ENCODE measurements at places on chromosomes 12 and 14.

- DNase-seq, result no peak
Observed at GRCh38 chr14:94769391-94770250, at the start of gene GSC. GSC (minus strand) TSS chr14:94770113; CDS start chr14:94770015, 98 bp downstream.

- no peak for DNase-seq
Observed at GRCh38 chr14:63276492-63277342, 42.0 kb downstream of the GPHB5 start.

DNA sequence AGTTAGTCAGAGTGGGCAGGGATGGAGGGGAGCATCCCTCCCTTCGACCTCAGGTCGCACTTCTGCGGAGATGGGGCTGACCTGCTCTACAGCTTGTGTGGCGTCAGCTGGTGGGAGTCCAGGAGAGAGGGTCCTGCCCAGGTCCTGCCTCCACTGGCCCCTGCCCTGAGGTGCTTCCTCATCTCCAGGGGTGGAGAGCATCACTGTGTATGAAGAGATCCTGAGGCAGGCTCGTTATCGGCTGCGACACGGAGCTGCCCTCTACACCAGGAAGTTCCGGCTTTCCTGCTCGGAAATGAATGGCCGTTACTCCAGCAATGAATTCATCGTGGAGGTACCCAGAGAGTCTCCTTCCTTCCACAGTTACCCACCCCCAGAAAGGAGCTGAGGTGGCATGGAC is 20.2 kb downstream of the CLSTN3 start:
- no peak for DNase-seq

GRCh38 chr14:91899213-91899612 is 31.9 kb upstream of the TC2N start:
- no peak for DNase-seq

DNA sequence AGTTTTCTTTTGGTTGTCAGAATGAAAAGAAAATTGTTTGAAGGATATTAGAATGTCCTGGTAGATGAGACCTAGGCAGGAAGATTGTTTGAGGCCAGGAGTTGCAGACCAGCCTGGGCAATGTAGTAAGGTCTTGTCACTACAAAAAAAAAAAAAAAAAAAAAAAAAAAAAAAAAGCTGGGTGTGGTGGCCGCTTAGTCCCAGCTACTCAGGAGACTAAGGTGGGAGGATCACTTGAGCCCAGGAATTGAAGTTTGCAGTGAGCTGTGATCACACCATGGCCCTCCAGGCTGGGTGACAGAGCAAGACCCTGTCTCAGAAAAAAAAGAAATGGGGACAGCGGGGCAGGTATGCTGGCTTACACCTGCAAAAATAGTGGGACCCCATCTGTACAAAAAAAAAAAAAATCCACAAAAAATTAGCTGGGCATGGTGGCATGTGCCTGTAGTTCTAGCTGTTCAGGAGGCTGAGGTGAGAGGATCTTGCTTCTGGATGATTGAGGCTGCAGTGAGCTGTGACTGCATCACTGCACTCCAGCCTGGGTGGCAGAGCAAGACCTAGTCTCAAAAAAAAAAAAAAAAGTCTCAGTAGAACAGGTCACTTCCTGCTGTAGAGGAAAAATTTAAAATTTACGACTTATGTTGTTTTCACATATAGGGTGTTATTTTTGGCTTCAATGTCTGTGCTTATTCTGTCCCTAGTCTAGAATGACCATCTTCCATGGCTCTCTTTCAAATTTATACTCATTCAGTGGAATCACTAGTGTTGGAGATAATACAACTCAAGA is 70.7 kb downstream of the PPHLN1 start:
- DNase-seq, result peak; percentile 1

GRCh38 chr14:85310491-85311272 is 219.3 kb upstream of the FLRT2 start:
- DNase-seq, result no peak

DNA sequence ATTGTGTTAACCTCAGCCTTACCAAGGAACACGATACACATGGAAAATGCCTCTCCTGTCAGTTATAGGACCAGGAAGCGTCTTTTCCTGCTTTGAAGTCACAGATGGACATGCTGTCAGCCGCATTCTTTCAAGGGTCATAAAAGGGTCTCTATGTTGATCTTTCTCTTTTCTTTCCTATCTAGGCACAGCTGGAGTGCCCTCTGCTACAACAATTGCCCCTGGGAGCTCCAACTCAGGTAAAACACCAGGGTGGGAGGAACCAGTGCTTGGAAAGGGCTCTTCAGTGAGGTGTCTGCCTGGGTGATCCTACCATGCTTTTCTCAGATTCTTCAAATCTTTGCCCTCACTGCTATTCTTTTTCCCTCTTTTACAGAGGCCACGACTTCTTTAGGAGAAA is 157.4 kb upstream of the CNTN1 start:
- DNase-seq, result no peak

DNA sequence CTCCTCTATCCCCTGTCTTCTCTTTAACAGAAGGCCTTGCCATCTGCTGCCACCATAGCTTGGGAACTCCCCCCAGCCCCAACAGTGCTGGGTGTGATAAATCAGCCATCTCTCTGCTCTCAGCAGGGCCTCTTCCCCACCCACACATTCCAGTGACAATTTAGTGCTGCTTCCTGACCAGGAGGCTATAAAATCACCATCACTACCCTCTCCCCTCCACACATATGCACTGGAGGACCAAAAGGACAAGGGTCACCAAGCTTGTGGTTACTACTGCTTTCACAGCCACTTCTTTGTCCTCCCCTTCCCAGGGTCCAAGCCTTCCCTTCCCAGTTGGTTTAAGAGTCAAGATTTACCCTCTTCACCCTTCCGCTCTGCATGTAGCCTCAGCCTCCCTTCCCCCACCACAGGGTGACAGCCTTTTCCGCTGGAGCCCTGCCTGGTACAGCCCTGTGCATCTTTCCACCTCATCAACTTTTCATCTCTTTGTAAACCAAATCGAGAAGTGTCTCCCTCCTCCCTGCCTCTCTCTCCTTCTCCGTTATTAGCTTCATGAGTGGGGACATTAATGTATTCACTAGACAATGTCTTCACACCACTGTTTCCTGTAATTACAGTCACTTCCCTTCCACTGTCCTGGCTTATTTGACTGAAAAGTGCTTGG is 9.4 kb downstream of the PSMB5 start:
- no peak for DNase-seq

DNA sequence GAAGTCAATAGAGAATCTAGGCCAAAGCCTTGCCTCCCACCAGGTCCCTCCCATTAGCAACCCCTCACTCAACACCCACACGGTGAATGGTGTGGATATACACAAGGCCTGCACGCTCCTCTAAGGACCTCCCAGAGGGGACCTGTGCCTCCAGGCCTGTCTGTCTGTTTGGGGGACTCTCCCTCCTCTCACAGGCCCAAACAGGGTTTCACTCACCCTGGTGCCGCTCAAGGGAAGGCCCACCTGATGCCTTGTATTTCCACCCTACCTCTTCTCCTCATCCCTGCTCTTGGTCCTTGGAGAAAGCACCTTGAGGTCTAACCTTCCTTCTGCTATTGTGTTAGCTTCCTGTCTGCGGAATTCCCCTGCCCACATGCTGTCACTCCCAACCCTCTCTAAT is 4.4 kb downstream of the SDR9C7 start:
- no peak for DNase-seq

DNA sequence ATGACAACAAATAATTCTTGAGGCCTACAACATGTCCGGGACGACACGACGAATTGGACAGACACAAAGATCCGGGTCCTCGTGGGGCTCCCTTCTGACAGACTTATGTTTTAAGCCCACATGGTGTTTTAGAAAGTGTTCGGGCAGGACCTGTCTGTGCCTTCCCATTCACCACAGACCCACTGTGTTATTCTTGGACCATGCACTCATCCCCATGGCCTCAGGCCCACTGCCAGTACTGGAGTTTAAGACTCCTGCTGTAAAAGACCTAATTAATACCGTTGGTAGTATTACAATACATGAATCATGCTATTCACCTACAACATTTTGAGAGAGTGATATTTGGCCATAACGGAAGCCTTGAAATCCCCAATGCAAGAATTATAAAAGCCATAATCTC is 20.0 kb downstream of the SLC15A4 start:
- no peak for DNase-seq

DNA sequence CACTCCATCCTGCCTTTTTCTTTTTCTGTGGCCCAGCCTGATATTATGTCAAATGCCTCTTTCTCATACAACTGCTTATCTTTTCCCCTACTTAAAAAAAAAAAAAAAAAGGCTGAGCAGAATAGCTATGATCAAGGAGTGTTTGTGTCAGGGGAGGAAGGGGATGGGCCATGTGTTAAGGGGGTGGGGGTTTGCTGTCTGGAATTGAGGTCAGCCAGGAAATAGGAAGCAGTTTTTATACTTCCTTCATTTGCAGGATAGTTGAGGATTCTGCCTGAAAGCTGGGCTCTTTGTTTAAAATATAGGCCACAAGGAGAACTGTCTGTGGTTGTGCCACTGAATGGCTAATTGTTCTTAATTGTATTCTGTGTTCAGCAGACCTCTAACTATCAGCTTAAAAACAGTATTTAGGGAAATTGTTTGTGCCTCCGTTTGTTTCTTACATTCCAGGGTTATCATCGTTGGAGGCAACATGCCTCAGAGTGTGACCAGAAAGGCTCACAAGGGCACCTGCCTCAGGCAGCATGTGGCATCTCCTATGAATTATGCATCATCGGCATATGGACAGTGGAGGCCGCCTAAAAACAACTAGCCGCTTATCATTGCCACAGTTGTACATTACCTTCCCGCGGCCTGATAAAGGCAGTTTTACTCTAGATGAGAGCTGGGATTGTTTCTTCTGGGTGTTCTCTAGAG is 96.0 kb downstream of the SRGAP1 start:
- DNase-seq, result no peak

GRCh38 chr14:77406718-77407117 is 16.6 kb downstream of the NOXRED1 start:
- DNase-seq, result no peak
